ENCODE measurements at places on chromosomes 1 and 21.

DNA sequence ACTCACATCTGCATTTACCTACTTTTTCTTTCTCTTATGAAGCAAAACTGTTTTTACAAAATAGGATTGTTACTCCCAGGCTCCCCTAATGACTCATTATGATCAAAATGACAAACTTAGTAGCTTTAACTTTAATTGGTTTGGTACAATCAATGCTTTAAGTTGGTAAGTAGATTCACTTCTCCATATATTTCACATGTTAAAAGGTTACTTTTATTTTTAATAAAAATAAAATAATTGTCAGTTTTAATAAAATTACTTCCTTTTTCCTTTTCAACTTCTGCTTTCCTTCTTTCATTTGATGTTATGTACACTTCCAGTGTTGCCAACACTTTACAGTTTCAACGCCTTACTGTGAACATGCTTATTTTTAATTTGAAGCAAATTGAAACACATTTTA, 477.6 kb downstream of the SETD4 start:
- no peak overlapping the region for H3K4me3 ChIP-seq
- no peak for DNase-seq
- no peaks in the 10 kb centered on the region for H3K36me3 ChIP-seq
- no peak overlapping the region for H3K27ac ChIP-seq
- H3K27me3 ChIP-seq: no peaks in the 10 kb centered on the region

DNA sequence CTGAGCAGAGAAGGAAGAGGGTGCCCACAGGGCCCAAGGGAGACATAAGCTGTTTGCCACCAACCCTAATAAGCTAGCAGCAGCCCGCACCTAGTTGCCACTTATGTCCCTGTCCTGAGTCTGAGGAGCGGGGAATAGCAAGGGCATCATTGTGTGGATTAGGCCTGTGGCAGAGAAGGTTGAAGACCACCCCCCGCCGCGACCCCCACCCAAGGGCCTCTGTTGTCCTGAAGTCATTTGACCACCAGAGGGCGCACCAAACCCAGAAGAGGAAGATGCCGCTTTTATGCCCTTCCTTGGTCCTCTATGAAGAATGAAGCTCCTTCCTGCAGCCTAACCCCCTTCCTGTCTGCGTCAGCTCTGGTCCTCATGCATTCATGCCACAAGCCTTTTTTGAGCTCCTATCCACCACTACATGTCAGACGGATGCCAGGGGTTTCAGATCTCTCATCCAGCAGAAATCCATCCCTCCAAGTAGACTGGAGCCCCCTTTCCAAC, 16.6 kb downstream of the RHBG start:
- DNase-seq: peak; percentile 74
- H3K36me3 ChIP-seq: no peaks in the 10 kb centered on the region
- peaks cover 29% of the 10 kb centered on the region for H3K27me3 ChIP-seq

GRCh38 chr1:186819126-186819525, 9.6 kb upstream of the PLA2G4A start:
- no peaks in the 10 kb centered on the region for H3K27me3 ChIP-seq
- no peak for DNase-seq
- no peaks in the 10 kb centered on the region for H3K36me3 ChIP-seq
- peak overlapping the region; percentile 45 for H3K27ac ChIP-seq

DNA sequence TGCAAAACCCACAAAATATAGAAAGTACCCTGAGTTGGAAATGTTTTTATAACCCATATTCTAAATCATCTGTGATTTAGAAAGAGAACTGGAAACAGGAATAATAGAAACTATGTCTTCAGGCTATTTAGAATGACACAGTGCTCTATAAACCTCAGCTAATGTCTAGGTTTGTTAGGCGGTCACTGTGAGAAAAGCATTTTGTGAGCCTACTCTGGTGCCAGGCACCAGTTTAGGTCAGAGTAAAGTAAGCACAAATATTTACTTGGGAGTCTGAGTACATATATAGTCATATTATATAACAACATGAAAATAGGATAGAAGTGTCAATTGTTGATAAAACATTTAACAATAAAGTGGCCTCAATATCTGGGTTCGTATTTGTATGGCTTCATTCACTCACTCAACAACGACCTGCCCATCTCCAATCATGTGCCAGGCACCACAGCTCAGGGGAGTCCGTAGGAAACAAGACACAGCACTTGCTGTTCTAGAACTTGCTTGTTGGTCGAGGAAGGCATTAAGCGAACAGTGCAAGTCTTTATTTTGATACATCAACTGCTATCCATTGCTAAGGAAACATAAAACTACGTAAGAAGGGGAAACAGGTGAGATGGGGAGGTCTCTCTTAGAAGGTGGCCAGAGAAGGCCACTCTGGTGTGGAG, 37.2 kb downstream of the GNB1 start:
- peaks cover 13% of the 10 kb centered on the region for H3K4me1 ChIP-seq
- no peak for DNase-seq
- H3K27me3 ChIP-seq: no peaks in the 10 kb centered on the region
- no peak overlapping the region for H3K4me3 ChIP-seq
- H3K27ac ChIP-seq: no peak overlapping the region
- no peaks in the 10 kb centered on the region for H3K36me3 ChIP-seq

GRCh38 chr1:246934765-246935164, 3.0 kb upstream of the AHCTF1 start:
- no peak for DNase-seq
- H3K36me3 ChIP-seq: no peaks in the 10 kb centered on the region
- H3K4me3 ChIP-seq: no peak overlapping the region
- H3K27ac ChIP-seq: no peak overlapping the region

DNA sequence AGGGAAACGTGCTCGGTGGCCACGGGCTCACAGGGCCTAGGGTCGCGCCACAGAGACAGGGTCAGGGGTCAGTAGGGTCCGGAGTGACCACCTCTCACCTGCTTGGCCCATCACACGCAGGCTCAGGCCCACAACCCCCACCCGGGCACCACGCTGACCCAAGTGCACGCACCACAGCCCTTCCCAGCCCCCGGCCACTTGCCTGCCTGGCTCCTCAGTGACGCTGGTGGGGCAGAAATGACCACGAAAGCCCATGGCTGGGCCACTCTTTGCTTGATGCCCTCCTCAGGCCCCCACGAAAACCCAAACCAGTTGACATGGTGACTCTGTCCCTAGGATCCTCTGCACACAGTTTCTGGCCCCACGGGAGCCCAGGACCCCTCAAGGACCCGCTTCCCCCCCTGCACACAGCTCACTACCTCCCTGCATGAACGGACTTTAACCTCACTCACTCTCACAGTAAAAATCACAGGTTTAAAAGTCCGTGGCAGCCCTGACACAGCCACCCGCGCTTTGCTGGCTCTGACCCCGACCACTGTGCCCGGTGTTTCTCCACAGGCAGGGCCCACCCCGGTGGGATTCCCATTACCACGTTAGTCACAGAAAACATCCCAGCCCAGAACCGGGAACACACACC, 20.7 kb downstream of the NADK start:
- peak overlapping the region; percentile 89 for H3K27ac ChIP-seq
- no peak for DNase-seq
- no peak overlapping the region for H3K4me3 ChIP-seq
- no peaks in the 10 kb centered on the region for H3K27me3 ChIP-seq
- peaks cover 18% of the 10 kb centered on the region for H3K4me1 ChIP-seq
- peaks cover 83% of the 10 kb centered on the region for H3K36me3 ChIP-seq

GRCh38 chr1:82139751-82140468, 339.2 kb downstream of the ADGRL2 start:
- H3K27ac ChIP-seq: no peak overlapping the region
- H3K36me3 ChIP-seq: no peaks in the 10 kb centered on the region
- DNase-seq: no peak
- H3K27me3 ChIP-seq: no peaks in the 10 kb centered on the region
- H3K4me3 ChIP-seq: no peak overlapping the region
